ENCODE measurements at places on chromosomes 7 and 10.

DNA sequence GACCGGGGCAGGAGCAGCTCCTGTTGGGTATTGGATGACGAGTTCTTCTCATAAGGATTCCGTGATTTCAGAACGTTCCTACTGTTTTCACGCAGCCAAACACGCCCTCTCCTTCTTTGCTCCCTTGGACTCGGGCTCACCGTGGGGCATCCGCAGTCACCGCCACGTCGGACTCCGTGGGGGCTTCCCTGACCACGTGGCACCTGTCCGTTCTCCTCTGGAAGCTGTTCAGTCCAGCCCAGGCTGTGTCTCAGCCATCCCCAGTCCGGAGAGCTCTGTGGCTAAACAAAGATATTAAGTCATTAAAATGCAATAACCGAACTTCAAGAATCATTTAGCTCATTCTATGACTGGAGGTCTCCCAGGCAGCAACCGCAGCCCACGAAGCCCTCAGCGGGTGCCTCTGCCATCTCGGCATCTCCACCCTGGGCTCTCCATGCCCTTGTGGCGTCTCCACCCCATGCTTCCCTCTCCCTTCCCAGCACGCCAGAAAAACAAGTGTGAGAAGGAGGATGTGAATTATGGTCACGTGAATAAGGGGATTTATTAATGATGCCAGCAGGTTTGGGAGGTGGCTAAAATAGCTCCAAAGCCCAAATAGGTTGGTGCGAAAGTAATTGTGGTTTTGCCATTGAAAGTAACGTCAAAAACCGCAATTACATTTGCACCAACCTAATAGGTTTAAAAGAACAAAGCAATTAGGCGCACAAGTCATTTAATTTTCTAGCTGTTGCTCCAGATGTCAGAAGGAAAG is 224.6 kb upstream of the PPP2R2D start:
- peaks cover 24% of the 10 kb centered on the region for H3K27me3 ChIP-seq
- H3K27ac ChIP-seq, result no peak overlapping the region
- DNase-seq, result no peak
- no peaks in the 10 kb centered on the region for H3K36me3 ChIP-seq
- H3K4me3 ChIP-seq, result no peak overlapping the region
- H3K4me1 ChIP-seq, result peaks cover 3% of the 10 kb centered on the region

GRCh38 chr7:127447326-127447945 is 54.9 kb upstream of the ZNF800 start:
- no peaks in the 10 kb centered on the region for H3K36me3 ChIP-seq
- H3K4me1 ChIP-seq, result no peaks in the 10 kb centered on the region
- peaks cover 29% of the 10 kb centered on the region for H3K27me3 ChIP-seq
- no peak overlapping the region for H3K4me3 ChIP-seq
- DNase-seq, result no peak
- H3K27ac ChIP-seq, result no peak overlapping the region

DNA sequence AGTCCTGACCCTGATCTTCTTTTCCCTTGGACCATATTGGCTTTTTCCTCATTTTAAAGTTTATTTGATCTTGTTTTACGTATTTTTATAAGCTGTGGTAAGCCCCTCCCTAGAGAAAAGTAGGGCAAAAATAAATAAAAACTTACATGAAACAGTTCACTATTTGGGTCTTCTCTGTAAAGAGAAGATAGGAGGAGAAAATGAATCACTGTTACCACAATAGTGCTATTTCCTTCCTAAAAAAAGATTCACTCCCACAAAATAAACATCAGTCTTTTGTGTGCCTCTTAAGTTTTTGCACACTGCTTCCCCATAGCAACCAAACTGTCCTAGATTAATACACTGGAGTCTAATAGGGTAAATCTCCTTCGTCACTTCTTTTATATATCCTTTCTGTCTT is 1.4 kb upstream of the SVIL start:
- no peak overlapping the region for H3K4me3 ChIP-seq
- H3K4me1 ChIP-seq, result peaks cover 35% of the 10 kb centered on the region
- H3K27me3 ChIP-seq, result no peaks in the 10 kb centered on the region
- H3K36me3 ChIP-seq, result peaks cover 28% of the 10 kb centered on the region
- no peak for DNase-seq

GRCh38 chr7:12719141-12719919 is 31.9 kb downstream of the ARL4A start:
- no peaks in the 10 kb centered on the region for H3K27me3 ChIP-seq
- no peak overlapping the region for H3K4me3 ChIP-seq

DNA sequence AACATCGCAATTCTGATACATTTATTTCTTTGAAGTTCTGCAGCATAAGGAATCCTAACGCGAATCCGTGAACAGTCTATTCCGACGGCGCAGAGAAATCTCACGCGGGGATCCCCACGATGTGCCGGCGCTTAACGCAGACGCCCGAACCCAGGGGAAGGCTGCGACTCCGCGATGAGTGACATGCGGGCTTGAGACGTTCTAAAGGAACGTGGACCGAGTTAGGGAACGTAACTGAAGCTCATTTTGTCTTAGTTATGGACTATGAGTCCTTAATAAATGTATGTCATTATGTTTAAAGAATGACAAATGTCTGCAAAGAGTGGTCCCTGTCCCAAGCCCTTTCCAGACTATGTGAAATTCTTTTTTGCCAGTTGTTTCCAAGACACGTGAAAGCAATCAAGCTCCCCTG is 995 bp upstream of the PARD3 start:
- peaks cover 5% of the 10 kb centered on the region for H3K27me3 ChIP-seq
- peak overlapping the region; percentile 93 for H3K27ac ChIP-seq
- peak overlapping the region; percentile 87 for H3K4me3 ChIP-seq
- H3K36me3 ChIP-seq, result no peaks in the 10 kb centered on the region
